Stimulated activated CD4-positive, alpha-beta T cell treated with anti-CD3 and anti-CD28 coated beads, Interleukin-1b, Interleukin-23, amount 100 ng/mL, for 1 hour (primary cell): ENCODE measurements at places on chromosomes 12 and 14.

- DNase-seq = no peak
Measured at GRCh38 chr12:30862486-30862885, 64.1 kb upstream of the TSPAN11 start.

DNA sequence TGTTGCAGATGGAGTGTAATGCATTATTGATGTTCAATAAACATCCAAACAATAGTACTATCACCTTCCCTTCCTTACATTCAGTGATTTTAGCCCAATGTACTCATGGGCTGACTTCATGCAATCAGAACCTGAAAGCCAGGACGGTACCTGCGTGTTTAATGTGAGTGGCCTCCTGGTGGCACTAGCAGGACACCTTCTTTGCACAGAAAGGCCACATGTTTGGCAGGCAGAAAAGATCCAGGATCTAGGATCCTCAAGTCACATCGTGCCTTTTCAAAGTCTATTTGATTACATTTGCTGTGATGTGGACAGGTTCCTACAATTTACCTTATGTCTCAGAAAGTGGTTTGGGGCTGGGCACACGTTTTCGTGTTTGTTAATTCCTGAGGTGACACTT is 82.9 kb downstream of the NEDD1 start:
- no peak for DNase-seq

DNA sequence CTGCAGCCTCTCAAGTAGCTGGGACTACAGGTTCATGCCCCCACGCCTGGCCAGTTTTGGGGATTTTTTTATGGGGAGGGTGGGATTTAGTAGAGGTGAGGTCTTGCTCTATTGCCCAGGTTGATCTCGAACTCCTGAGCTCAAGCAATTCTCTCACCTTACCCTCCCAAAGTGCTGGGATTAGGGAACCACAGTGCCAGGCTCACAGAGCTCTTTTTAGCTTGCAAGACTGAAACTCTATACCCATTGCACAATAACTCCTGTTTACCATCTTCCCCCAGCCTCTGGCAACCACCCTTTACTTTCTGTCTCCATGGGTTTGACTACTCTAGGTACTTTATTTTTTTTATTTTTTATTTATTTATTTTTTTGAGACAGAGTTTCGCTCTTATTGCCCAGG is 25.7 kb upstream of the CDK17 start:
- DNase-seq = no peak

GRCh38 chr12:116934908-116935705 is 24.4 kb downstream of the FBXW8 start:
- no peak for DNase-seq

DNA sequence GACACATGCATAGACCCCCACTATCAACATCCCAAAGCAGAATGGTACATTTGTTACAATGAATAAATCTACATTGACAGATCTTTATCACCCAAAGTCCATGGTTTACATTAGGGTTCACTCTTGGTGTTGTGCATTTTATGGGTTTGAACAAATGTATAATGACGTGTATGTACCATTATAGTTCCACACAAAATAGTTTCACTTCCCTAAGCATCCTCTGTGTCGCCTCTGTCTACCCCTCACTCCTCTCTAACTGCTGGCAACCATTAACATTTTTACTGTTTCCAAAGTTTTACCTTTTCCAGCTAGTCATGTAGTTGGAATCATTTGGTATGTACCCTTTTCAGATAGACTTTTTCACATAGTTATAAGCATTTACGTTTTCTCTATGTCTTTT is 69.5 kb upstream of the LMO3 start:
- no peak for DNase-seq

DNA sequence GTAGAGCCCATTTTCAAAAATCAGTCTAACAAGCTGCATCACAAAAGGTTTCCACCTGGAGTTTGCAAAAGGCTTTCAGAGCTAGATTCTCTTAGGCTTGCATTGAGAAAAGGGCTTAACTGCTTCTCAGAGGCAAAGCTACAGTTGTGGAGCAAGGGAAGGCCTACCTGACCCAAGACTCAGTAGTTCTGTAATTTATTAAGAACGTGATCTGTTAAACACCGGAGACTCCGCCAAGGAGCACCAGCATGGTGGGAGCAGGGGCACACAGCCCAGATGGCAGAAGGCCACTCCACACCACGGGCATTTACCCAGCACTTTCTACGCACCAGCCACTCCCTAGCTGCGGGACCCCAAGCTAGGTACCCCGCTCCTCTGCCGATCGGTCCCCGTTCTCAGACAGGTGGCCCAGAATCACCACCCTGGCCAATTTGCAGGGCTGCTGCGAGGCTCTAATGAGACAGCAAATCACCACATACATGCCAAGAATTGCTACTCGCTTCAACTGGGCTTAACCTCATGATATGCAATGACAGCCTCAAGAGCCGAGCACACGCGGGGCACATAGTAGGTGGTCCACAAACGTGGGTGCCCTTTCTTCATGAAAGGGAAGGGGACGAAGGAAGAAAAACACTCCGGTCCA is 1.5 kb downstream of the ITPK1 start:
- no peak for DNase-seq

DNA sequence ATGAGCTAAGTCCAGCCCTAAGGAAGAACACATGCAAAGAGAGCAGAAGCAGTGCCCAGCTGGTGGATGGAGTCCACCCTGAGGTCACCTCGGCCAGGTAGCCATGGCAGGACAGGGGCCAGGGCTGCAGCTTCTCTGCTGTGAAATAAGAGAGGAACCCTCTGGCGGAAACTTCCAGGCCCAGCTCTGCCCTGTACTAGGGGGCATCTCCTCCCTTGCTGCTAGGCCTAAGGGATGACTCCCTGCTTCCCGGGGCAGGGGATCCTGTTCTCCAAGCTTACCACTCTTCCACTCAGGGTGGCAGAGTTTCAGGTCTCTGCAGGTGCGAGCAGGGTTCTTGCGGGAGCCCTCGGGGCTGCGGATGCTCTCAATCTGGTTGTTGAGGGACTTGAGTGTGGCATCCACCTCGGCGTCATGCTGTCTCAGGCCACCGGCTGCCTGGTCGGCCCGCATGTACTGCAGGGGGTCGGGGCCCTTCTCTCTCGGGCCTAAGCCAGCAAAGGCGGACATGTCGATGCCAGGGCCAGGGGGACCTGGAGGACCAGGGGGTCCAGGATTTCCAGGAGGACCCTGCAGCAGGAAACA is 11.7 kb downstream of the TMEM106C start:
- DNase-seq = no peak

GRCh38 chr14:63901434-63902085 is 48.8 kb downstream of the SYNE2 start:
- DNase-seq = no peak

GRCh38 chr12:10617863-10618262 is 4.5 kb upstream of the MAGOHB start:
- no peak for DNase-seq

GRCh38 chr12:111521801-111522200 is 77.3 kb downstream of the ATXN2 start:
- no peak for DNase-seq

DNA sequence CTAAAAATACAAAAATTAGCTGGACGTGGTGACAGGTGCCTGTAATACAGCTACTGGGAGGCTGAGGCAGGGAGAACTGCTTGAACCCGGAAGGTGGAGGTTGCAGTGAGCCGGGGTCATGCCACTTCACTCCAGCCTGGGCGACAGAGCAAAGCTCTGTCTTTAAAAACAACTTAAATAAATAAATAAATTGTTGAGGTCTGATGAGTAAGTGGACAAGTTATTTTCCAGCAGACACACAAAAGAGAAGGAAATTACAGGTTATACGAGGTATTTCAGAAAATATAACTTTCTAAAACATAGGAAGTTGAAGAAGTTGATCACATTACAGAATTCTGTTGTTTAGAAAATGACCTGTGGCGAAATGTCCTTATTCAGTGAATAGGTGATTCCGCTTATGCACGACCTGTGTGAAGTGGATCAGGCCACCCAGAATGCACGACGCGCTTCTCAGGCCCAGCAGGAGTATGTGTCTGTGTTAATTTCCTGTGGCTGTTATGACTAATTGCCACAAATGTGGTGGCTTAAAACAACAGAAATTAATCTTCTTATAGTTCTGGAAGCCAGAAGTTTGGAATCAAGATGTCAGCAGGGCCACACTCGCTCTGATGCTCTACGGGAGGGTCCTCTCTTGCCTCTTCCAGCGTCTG is 38.1 kb downstream of the P2RX7 start:
- DNase-seq = no peak

GRCh38 chr14:90408713-90409112 is 11.9 kb downstream of the CALM1 start:
- no peak for DNase-seq

DNA sequence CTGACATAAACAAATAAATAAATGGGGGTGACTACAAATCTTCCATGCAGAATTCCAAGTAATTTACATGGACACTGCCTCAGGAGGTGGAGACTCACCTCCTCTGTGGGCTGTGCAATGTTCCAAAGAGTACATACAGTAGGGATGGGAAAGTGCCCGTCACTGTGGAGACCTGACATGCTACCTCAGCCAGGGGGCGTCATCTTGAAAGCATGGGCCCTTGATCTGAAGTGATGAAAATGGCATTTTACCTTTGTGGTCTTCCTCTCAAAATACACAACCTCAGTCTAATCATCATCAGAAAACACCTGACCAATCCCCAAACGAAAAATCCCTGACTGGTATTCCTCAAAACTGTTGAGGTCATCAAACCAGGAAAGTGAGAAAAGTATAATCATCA is 48.4 kb downstream of the ANAPC7 start:
- no peak for DNase-seq

GRCh38 chr12:57539-57938 is 9.0 kb upstream of the IQSEC3 start:
- no peak for DNase-seq

DNA sequence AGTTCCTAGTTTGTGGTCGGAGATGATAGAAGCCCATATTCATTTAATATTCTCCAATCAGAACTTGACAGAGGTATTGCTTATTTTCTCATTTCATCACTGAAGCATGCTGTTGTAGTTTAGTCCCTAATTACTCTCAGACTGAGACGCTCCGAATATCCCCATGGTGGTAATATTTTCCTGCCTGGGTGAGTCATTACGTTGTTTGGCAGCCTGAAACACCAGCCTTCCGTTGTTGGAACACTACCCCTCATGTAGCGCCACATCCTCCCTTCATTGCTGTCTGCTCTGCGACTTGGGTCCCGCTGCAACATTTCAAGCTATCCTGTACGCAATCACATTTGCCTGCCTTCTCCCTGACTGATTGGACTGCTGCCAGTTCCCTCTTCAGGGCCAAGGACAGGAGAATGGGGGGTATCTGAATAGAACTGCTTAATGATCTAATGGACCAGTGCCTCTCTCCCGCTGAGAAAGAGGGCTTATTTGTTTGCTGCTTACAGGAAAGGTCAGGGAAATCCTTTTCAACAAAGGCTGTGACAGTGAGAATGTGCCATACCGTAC is 369.1 kb downstream of the NPAS3 start:
- no peak for DNase-seq

DNA sequence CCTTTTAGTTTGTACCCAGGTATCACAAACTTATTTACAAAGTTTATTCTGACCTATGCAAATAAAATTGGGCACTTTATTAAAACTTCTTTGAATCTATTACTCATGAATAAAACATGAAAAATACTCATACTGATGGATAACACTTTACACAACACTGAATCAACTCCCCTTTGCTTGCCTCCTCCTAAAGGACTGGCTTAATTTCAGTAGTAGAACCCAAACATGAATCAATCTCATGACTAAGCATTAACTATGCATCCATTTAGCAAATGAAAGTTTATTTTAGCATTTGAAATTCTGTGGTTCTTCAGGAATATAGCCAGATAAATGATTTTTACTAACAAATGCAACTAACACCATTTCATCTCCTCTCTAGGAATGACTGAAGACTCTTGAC is 32.4 kb downstream of the DENND5B start:
- no peak for DNase-seq

- DNase-seq = no peak
Measured at GRCh38 chr14:96956464-96957239, 159.5 kb downstream of the VRK1 start.

DNA sequence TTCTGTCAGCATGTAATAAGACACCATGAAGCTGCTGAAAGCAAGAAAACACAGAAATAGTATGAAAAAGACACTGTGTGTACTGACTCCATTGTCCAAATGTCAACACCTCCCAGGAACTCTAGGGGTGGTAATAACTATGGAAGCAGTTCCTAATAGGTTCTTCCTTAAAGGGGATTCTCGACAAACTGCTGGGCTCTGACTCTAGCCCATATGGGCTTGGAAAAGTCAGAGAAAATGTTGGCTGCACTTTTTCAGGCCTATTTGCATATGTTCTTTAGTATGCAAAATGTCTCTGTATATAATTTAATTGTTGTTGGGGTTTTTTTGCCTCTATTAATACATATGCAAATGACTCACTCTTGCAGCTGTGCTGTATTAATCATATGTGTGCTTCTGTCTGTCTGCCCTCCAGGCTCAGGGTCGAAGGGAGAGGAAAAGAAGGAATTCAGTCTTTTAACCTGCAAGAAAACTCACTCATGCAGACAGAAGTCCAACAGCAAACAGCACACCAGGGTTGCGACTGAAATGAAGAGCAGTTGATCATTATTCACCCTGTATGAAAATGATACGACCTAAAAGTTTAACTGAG is 317.6 kb downstream of the SOX5 start:
- DNase-seq = no peak

- no peak for DNase-seq
Measured at GRCh38 chr14:86124328-86124727, 594.4 kb downstream of the FLRT2 start.

- no peak for DNase-seq
Measured at GRCh38 chr12:128992116-128992515, 138.8 kb downstream of the GLT1D1 start.

GRCh38 chr12:49945394-49946080 is 5.0 kb upstream of the AQP2 start:
- peak; percentile 78 for DNase-seq

DNA sequence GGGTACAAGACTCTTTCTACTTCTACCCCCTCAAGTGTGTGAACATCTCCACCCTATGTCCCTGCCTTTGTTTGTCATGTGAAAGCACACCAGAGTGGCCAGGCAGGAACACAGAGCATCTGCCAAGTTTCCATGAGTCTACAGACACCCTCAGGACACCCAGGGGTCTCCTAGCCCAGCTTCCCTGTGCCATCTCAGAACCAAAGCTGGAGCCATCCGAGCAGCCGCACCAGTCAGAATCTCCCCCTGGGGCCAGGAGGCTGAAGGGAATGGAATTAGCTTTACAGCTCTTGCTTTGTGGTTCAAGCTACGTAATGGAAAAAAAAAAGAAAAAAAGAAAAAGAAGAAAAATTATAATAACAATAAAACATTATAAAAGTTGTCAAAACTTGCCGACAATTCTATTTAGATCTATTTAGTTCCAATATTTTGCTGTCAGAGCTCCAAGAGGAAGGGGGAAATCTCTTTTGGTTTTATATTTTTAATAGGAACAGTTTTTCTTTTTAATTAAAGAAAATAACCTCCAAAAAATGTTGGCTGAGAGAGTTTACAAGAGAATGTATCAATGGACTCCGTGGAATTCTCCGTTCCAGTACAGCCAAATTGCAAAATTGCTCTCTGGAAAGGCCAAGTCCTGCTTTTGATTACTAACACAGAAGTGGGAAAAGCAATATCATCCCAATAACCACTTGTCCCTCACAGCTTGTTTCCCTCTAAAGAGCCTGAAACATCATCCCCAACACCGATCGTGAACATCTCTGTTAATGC is 37.1 kb downstream of the TBX5 start:
- DNase-seq = no peak
